ENCODE measurements at places on chromosomes 3 and 15.
A peak's percentile ranks its signal among the peaks of the same experiment; 100 is the strongest.

DNA sequence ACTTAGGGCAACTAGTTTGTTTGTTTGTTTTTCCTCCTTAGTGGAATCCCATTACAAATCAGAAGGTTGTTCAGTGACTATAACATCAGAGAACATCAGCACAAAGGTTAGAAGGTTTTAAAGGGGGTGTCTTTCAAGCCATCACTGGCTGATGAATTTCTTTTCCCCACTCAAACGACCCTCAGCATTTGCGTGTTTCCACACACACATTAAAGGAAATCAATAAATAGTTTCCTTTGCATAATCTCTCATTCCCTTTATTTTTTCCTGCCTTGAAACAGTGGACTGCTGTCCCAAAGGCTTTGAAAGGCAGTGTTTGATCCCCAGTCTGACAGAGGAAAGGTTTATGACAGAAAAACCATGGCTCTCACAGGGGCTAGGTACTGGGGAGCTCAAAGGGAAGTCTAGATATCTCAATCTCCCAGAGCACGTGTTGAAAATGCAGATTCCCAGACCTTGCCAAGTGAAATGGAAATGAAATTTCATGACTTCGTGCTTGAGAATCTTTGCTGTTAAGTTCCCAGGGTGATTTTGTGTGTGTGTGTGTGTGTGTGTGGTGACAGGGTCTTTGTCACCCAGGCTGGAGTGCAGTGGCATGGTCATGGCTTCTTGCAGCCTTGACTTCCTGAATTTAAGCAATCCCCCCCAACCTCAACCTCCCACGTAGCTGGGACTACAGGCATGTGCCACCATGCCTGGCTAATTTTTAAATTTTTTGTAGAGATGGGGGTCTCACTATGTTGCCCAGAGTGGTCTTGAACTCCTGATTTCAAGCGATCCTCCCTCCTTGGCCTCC is 2.2 kb upstream of the INTS14 start:
- no peak for DNase-seq

DNA sequence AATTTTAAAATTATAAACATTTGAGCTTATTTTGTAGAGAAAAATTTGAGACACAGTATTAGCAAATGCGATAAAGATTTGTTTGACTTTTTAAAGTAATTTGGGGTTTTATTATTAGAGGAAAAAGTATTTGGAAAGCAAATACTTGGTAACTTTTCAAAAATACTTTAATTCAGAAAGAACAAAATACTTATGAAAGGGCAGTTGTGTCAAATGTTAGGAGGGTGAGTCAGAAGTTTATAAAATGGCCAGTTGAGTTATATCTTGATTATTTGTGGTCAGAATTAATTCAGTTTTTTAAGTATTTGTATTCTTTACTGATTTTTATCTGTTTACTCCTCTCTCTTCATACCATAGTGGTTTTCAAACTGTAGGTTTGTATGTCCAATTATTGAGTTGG is 12.1 kb downstream of the LACTB start:
- DNase-seq = no peak

DNA sequence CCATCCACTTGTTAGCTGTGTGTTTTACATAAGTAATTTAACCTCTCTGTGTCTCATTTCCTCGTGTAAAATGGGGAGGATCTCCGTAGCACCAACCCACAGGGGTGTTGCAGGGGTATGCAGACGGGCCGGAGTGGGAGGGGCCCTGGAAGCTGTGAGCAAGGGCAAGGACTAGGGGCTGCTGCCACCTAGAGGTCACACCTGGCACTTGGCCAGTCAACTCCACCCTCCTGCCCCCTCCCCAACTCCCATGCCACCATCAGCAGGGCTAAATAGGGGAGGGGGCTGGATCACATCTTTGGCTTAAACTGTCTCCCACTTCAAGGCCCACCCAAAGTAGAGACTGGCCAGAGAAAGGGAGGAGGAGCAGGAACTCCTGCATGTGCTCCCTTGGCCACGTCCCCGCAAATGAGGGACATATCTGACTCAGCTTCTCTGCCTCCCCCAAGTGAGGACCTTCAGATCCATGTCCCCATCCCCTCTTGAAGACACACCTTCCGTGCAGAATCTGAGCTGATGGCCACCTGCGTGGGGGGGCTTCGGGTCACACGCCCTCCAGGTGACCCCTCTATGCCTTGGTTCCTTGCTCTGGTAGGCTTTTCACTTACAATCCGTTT is 2.6 kb downstream of the CCDC9B start:
- DNase-seq = peak; percentile 73

GRCh38 chr3:113271189-113271588 is 59.8 kb downstream of the BOC start:
- no peak for DNase-seq

DNA sequence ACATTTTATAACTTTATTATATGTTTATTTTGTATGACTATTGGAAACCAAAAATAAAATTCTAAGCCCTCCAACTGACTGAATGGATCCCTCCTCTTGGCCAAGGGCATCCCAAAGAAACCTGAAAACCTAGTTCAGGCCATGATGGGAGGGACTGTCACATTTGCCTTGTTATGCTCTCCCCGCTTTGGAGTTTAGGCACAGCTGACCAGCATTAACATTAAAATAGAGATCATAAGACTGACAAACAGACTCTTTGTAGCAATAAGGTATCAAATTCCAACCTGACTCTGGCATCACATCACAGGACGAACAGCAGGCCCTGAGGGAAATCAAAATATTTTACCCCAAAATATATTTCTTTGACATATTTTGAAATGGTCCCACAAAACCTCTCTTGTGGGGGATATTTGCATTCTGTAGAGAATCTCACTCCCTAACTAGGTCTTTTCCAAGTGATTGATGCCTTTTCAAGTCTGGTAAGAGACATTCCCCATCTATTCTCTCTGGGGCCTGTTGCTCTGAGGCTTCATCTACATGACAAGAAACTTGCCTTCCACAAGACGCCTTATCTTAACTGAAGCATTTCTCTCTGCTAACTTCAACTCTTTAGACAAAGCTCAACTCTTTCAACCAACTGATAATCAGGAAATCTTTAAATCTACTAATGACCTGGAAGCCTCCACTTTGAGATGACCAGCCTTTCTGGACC is 81.8 kb upstream of the PRR23E start:
- no peak for DNase-seq

- DNase-seq = peak; percentile 44
Observed at GRCh38 chr3:36907911-36908646, 36.8 kb downstream of the TRANK1 start.

GRCh38 chr15:57198654-57199291 is 177.5 kb upstream of the CGNL1 start:
- DNase-seq = no peak

- DNase-seq = no peak
Observed at GRCh38 chr15:43524254-43524845, 6.9 kb downstream of the MAP1A start.

- DNase-seq = no peak
Observed at GRCh38 chr3:42052132-42052483, 39.0 kb upstream of the TRAK1 start.
